ENCODE measurements at places on chromosomes 6 and 20. TPM values are rescaled to one million over a fixed set of nuclear protein-coding genes. Genes with fewer than 3 reads are reported as not detected.

FAXC gene
- not detected for total RNA-seq

C6orf47 gene
- total RNA-seq: 17.9 TPM

SYNDIG1 gene
- 31.6 TPM for total RNA-seq

HLA-B gene
- 2,676 TPM for total RNA-seq

GRCh38 chr20:59571551-59572314 is 32.6 kb upstream of the PHACTR3 start:
- H3K36me3 ChIP-seq: no peaks in the 10 kb centered on the region
- peak; percentile 66 for DNase-seq
- H3K4me1 ChIP-seq: peaks cover 5% of the 10 kb centered on the region
- peak overlapping the region; percentile 19 for H3K27ac ChIP-seq
- H3K27me3 ChIP-seq: no peaks in the 10 kb centered on the region
- peak overlapping the region; percentile 55 for H3K4me3 ChIP-seq

DNA sequence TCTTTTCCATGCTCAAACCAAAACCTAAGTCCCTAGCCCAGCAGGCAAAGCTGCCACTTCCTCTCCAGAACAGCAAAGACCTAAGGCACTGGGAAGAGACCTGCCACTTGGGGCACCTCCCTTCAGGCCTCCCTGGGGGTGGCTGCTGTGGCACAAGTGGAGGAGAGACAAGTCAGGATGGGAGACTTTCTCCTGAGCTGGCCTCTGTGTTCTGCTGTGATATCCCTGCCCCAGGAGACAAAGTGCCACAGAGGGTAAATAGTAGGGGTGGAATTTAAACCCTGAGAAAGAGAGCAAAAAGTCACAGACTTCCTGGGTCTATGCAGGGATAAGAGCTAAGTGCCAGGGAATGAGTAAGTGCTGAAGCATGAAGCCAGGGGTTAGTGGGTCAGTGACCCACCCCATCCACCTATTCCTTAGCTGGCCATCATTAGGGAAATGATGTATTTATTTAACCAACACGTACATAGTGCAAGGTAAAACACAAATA is 84.2 kb downstream of the MRPL14 start:
- peaks cover 24% of the 10 kb centered on the region for H3K4me1 ChIP-seq
- H3K4me3 ChIP-seq: no peak overlapping the region
- no peaks in the 10 kb centered on the region for H3K27me3 ChIP-seq
- H3K36me3 ChIP-seq: no peaks in the 10 kb centered on the region
- H3K27ac ChIP-seq: no peak overlapping the region

- DNase-seq: no peak
- no peaks in the 10 kb centered on the region for H3K27me3 ChIP-seq
- H3K4me1 ChIP-seq: no peaks in the 10 kb centered on the region
- H3K36me3 ChIP-seq: no peaks in the 10 kb centered on the region
Observed at GRCh38 chr20:14672066-14672465, 334.7 kb upstream of the FLRT3 start.

GRCh38 chr6:7389162-7389450 is 436 bp downstream of the CAGE1 start:
- H3K27ac ChIP-seq: peak overlapping the region; percentile 49
- DNase-seq: no peak
- peaks cover 17% of the 10 kb centered on the region for H3K36me3 ChIP-seq
- peaks cover 3% of the 10 kb centered on the region for H3K4me1 ChIP-seq
- H3K27me3 ChIP-seq: no peaks in the 10 kb centered on the region
- peak overlapping the region; percentile 83 for H3K4me3 ChIP-seq

- H3K27me3 ChIP-seq: no peaks in the 10 kb centered on the region
- peak; percentile 60 for DNase-seq
- H3K27ac ChIP-seq: peak overlapping the region; percentile 57
- H3K4me1 ChIP-seq: peaks cover 21% of the 10 kb centered on the region
- no peak overlapping the region for H3K4me3 ChIP-seq
- H3K36me3 ChIP-seq: no peaks in the 10 kb centered on the region
Observed at GRCh38 chr20:23114018-23114417, 27.9 kb upstream of the CD93 start.

Measured in heart right ventricle (tissue), 16 donors.